ENCODE measurements at places on chromosomes 7 and 10.

DNA sequence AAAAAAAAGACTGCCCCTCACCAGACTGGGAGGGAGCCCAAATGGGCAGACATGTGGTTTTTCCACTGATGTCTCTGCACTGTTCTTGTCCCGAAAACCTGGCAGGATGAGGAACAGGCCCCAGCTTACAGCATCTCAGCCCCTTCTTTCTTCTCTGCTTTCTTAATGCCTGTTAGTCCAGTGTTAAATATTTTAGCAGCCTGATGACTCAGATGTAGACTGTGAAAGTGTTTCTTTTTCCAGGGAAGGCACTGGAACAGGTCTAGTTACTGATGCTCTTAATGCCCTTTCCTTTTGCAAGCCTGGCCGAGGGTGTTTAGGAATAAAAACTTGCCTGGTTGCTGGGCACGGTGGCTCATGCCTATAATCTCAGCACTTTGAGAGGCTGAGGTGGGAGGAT, 107.7 kb downstream of the TACC2 start:
- no peak for DNase-seq

DNA sequence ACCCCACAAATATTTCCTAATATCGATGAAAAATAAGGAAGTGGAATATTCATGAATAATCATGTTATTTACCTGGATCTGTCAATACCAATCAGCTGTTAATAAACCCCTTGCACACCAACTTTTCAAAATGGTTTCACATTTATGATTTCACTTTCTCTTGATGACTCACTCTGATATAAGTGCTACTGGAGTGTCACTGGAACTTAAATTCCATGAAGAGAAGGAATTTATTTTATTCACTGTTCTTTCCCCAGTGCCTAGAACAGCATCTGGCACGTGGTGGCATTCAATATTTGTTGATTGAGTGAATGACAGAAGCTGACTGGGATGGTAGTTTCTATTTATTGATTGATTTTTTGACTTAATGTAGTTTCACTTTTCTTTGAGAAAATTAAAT, 3.5 kb upstream of the ENO4 start:
- DNase-seq: no peak

DNA sequence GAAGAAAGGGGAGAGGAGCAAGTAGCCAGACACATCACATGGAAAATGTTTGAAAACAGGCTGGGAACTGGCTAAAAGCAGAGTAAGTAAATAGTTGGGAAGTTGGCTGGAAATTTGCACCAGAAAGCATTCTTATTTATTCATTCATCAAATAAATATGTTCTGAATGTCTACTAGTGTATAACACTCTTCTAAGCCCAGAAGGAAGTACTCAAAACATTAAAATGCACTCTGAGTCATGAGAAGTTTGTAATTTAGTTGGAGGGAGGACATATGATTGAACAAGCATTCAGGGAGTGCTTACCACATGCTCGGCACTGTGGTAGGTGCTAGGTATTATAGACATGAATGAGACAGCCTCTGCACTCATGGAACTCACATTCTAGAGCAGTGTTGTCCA, 37.0 kb upstream of the CNNM1 start:
- DNase-seq: no peak

- DNase-seq: no peak
Measured at GRCh38 chr10:126568809-126569385, 101.6 kb downstream of the C10orf90 start.

DNA sequence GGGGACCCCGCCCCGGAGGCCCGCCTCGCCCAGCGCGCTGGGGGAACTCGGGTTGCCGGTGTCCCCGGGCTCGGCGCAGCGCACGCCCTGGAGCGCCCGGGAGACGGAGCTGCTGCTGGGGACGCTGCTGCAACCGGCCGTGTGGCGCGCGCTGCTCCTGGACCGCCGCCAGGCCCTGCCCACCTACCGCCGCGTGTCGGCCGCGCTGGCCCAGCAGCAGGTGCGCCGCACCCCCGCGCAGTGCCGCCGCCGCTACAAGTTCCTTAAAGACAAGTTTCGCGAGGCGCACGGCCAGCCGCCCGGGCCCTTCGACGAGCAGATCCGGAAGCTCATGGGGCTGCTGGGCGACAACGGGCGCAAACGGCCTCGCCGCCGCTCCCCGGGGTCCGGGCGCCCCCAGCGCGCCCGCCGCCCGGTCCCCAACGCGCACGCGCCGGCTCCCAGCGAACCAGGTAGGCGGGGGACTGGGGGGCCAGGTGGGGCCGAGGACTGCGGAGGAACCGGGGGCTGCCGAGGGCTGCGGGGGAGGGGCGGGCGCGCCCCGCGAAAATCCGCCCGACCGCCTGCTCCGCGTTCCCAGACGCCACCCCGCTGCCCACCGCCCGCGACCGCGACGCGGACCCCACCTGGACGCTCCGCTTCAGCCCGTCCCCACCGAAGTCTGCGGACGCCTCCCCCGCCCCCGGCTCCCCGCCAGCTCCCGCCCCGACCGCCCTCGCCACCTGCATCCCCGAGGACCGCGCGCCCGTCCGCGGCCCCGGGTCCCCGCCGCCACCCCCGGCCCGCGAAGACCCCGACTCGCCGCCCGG, 574 bp downstream of the UTF1 start:
- DNase-seq: no peak

GRCh38 chr7:7408001-7408770, 127.5 kb downstream of the COL28A1 start:
- no peak for DNase-seq

DNA sequence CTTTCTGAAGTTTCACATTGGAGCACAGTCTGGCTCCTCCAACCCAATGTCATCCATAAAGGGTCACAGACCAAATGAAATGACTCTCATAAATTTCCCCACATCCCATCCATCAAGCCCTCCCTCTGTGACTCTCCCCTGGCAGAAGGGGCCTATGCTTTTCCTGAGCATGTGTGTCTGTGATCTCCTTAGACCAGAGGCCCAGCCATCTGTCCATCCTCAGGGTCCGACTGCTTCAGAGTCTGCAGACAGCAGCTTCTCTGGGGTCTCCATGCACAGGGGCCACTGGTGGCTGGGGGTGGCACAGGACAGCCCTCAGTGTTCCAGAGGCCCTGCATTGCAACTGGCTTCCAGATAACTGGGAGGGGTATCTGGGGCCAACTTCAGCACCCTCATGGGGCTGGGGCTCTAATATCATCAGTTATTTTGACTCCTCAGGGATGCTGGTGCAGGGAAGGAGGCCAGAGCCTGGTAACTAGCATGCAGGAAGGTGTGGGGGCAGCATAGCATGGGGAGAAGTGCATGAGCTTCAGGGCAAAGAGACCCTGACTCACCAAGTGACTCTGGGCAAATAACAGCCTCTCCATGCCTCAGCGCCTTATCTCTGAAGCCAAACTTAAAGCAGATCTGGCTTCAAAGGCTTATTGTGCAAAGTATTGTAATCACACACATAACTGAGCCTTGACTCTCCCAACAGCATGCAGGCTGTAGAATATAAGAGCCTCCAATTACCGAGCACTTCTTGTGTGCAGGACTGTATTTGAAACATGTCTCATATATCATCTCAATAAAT, 266.9 kb downstream of the GRID1 start:
- no peak for DNase-seq

- no peak for DNase-seq
Measured at GRCh38 chr10:86958116-86958900, at the start of gene SNCG. SNCG (plus strand) TSS chr10:86958599; CDS start chr10:86958698, 99 bp downstream.

- DNase-seq: no peak
Measured at GRCh38 chr7:52540041-52540440, 495.4 kb upstream of the POM121L12 start.

DNA sequence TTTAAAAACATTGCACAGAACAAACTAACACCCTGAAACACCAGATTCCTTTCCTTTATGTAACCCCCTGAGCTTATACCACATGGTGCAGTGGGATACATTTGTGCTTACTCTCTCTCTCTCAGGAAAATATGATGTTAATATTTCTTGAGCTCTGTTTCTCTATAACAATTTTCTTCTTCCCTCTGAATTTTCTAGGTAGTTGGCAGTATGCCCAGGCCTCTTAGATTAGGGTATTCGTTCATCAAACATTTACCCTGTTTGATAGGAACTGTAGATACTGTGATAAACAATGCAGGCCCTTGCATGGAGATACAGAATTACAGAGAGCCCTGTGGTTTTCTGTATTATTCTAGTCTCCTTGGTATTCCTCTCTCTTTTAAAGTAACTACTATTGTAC, 567.8 kb downstream of the IPMK start:
- no peak for DNase-seq

DNA sequence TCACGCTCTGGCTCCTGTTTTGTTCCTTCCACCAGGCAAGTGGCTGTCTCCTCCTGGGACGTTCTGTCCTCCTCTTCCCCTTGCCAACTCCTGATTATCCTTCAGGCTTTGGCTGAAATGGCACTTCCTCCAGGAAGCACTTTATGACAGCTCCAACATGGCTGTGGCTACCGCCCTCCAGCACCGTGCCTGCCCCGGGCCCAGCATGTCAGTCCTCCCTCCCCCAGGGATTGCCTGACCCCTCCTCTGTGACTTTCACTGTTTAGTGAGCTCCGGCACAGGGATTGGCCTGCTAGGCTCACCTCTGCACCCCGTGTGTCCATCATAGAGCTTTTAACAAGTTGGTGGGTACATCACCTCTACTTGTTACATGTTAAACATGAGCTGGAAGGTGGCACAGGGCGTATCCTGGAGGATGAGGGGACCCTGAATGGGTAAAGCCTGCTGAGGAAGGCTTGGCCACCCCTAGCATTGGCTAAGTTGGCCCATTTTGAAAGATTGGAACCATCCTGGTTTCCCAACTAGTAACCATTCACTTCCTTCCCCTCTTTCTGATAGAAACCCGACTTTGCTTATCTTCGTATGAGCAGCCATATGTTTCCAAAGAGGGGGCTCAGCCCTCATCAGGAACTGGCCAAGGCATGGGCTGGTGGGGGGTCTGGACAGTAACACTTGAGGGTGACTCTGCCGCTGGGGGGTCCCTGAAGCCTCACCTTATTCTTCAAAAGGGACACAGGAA, 10.5 kb upstream of the ADAMTS14 start:
- no peak for DNase-seq

DNA sequence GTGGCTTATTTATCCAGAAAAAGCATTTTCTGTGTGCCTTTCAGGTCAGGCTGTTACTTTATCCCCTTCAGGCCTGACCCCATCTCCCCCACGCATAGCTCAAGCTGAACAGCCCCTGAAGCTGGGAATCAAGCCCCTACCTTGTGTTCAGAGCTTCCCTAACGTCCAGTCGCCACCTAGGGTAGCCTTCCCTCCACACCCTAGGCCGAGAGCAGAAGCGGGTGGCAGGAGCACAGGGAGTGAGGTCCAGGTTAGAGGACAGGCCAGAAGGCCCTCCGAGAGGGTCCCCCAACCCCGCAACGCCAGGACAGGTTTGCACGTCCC, 479 bp upstream of the SEMA4G start:
- no peak for DNase-seq

DNA sequence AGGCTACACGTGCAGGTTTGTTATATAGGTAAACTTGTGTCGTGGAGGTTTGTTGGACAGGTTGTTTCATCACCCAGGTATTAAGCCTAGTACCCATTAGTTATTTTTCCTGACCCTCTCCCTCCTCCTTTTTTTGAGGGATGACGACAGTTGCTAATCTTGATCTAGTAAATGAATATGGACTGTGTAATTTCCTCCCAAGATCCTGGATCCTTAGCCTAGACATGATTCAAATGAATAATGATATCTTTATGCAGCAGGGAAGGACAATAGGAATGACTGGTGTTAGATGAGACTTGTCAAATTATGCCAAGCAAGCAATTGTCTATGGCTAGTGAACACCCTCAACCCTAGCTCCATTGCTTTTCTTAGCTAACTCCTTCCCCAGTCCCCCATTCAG, 156.2 kb downstream of the PLPP4 start:
- DNase-seq: no peak

DNA sequence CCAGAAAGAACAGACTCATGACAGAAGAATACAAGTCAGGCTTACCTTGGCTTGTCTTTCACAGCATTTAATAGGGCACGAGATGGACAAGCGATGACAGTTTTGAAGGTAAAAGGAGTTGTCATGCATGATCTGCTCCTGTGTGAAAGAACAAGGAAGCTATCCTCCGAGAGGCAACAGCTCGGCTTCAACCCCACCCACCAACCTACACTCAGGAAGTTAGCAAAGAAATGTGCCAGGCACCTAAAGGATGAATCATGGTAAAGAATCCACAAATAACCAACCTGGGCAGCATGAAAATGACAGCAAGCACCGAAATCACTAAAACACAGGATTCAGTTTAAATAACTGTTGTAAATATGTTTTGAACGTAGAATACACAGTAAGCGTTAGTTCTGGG, 700.2 kb downstream of the TYW1 start:
- DNase-seq: no peak

GRCh38 chr10:50394832-50395231, 143.5 kb upstream of the ASAH2 start:
- no peak for DNase-seq

DNA sequence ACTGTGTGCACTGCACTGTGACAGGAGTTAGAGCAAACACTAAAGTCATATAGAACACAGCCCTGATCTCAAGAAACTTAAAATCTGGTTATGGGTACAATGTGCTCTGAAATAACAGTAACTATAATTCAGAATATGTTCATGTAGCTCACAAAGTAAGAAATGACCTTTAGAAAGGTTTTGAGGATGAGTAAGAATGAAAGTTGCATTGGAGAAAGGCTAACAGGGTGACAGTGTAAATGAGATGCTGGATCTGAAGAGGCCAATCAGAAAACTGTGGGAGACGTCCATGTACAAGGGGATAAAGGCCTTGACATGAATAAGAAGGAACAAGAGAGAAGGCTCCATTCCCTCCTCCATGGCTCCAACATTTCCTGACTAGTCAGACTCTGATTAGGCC, 124.7 kb downstream of the GRM3 start:
- no peak for DNase-seq

GRCh38 chr7:46301677-46302076, 380.6 kb upstream of the IGFBP3 start:
- DNase-seq: no peak

GRCh38 chr7:1681581-1681980, 11.5 kb downstream of the ELFN1 start:
- DNase-seq: no peak

GRCh38 chr7:16409777-16410176, 11.6 kb downstream of the CRPPA start:
- DNase-seq: no peak
